ENCODE measurements at places on chromosomes 11 and 22.

DNA sequence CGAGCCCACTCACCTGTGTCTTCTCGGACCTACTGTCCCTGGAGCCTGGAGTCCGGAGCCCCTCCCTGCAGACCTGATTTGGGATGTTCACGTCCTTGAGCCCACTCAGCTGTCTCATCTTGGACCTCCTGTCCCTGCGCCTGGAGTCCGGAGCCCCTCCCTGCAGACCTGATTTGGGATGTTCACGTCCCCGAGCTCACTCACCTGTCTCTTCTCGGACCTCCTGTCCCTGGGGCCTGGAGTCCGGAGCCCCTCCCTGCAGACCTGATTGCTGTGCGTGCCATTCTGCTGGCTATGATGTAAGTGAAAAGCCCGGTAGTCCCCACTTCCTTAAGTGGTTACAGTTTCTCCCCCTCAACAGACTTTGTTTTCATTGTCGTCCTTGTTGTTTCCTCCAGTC, 867.1 kb downstream of the BRD1 start:
- DNase-seq = peak; percentile 41

DNA sequence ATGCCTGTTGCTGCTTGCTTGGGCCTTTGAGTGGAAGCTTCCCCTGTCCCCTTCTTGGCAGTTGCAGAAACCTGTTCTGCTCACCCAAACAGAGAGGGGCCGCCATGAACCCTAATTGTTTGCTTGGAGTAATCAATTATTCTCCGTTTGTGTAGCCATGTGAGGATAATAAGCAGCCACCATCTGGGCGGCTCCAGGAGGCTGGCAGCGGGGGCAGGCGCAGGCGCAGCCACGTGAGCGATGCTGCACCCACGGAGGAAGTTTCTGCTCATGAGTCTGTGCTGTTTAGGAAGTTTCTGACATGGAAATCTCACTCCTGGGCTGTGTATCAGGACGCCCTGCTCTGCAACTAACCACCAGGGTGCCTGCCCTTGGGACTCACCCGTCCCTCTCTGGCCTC, 90.1 kb downstream of the MPPED1 start:
- DNase-seq = no peak

DNA sequence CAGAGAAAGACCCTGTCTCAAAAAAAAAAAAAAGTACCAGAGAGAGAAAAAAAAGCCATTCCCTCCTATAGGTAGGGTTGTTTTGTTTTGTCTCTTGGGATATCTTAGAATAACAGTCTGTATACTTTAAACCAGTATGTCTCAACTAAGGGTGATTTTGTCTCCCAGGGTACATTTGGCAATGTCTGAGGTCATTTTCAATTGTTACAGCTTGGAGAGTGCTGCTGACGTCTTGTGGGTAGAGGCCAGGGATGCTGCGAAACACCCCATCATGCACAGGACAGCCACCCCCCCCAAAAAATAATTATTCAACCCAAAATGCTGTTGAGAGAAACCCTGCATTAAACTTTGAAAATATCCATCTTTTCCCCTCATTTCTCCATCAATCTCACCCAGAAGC, 56.1 kb upstream of the CRTAM start:
- no peak for DNase-seq

GRCh38 chr22:35604621-35605368, 12.3 kb downstream of the MB start:
- DNase-seq = no peak

- DNase-seq = no peak
Observed at GRCh38 chr11:94794287-94795168, 26.4 kb downstream of the AMOTL1 start.

Data from activated effector memory CD4-positive, alpha-beta T cell treated with anti-CD3 and anti-CD28 coated beads, Interleukin-2, amount 50 U/mL, for 16 hours (primary cell).